T-helper 2 cell treated with Interferon-gamma antibody and Interleukin-4, amounts not matched to agents 5 μg/mL and 100 μg/mL, for 36 hours (primary cell): ENCODE measurements at places on chromosomes 11 and 22.
A peak's percentile ranks its signal among the peaks of the same experiment; 100 is the strongest.

GRCh38 chr11:2860636-2861035 is 24.9 kb downstream of the CDKN1C start:
- no peak for DNase-seq

GRCh38 chr11:75406338-75406777 is 7.0 kb downstream of the RPS3 start:
- DNase-seq: no peak

GRCh38 chr11:126082251-126083109 is 19.8 kb upstream of the CDON start:
- no peak for DNase-seq

- peak; percentile 1 for DNase-seq
These were observed 110.8 kb downstream of the GGTLC2 start for GRCh38 chr22:22754961-22755777.

DNA sequence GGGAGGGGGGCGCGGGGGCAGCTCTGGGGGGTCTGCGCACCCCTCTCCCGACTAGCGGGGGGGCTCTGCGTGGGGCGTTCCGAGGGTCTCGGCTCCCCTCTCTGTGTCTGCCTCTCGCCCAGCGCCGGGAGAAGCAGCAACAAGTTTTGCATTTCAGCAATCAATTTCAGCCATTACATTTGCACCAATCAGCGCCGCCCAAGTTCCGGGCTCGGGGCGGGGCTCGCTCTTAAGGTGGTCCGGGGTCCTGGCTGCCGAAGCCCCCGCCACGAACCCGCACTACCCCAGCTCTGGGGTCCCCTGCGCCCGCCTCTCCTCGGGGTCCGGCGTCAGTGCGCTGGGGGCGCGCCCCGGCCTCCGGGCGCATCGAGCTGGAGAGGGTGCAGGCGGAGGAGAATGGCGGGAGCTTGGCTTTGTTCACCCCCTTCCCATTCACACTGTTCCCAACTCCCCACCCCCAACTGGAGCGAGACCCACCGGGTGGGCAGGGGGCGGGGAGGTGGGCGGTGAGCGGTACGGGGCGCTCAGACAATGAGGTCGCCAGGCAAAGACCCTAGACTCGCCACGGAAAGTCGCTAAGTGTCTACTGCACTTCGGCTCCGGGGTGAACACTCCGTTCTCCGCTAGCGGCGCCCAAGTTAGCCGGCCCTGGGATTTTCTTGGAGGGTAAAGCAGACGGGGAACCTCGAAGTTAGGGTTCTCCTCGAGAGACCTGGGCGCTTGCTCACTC is at the start of gene MN1:
TSS of gene MN1 (minus strand) at position 141 of the 730 bp plus-strand sequence. CDS start 1,213 bp downstream, outside the sequence.
- no peak for DNase-seq

GRCh38 chr11:20634781-20635180 is 34.6 kb upstream of the NELL1 start:
- no peak for DNase-seq

DNA sequence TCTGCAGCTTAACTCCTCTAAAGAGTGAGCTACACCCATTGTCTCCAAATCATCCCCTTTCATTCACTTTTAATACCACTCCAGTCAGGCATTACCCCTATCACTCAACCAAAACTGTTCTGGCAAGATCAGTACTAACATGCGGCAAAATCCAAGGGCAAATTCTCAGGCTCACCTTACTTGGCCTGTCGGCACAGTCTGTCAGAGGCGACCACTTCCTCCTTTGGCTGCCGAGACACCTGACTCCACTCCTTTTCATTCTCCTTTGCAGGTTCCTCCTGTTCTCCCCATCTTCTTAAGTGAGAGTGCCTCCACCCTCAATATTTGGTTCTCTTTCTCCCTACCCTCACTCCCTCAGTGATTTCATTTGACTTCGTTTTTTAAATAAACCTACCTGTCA is 4.2 kb downstream of the C11orf91 start:
- no peak for DNase-seq

DNA sequence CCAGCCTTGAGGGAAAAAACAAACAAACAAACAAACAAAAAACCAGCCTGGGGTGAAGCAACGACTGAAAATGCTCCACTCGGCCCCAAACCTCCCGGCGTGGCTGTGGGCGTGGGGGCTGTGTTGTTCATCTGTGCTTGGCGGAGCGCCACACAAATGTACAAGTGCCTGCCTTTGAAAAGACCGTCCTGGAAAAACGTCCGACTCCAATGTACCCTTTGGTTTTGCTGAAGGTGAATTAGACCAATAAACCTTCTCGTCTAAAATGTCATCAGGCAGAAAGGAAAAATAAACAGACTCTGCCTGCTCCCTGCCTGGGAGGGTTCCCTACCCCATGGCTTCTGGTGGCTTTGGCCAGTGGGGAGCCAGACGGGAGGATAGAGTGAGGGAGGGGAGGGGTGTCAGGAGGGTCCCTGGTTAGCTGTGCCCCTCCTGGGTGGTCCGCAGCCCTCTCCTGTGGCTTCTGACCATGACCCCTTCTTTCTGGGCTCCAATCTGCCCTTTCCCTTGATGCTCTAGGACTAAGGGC is 93.9 kb downstream of the TRMU start:
- no peak for DNase-seq

DNA sequence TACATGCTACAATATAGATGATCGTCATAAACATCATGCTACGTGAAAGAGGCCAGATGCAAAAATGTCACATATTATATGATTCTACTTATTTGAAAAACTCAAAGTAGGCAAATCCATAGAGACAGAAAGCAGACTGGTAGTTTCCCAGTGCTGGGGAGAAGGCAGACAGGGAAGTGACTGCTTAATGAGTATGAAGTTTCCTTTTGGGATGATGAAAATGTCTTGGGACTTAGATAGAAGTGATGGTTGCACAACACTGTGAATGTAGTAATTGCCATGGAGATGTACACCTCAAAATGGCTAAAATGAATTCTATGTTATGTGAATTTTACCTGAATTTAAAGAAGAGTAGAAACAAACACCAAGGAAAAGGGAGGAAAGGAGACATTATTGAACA is 45.2 kb upstream of the EHF start:
- DNase-seq: no peak

DNA sequence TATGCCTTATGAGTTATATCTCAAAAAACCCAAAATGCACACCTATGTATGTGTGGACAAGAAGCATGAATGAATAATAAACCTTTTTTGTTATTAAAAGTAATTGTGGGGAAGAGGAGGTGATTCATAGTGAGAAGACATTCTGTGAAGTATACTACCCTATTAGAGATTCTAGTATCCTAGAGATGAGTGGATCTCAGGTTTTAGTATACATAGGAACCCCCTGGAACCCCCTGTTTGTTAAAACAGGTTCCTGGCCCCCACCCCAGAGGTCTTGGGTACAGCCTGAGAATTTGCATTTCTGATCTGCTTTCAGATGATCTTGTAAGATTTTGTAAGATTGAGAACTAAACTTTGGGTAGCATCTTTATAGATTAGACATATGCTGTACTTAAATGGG is 17.5 kb downstream of the NUCB2 start:
- no peak for DNase-seq

- no peak for DNase-seq
These were observed 4.4 kb upstream of the TPCN2 start for GRCh38 chr11:69044111-69045013.

DNA sequence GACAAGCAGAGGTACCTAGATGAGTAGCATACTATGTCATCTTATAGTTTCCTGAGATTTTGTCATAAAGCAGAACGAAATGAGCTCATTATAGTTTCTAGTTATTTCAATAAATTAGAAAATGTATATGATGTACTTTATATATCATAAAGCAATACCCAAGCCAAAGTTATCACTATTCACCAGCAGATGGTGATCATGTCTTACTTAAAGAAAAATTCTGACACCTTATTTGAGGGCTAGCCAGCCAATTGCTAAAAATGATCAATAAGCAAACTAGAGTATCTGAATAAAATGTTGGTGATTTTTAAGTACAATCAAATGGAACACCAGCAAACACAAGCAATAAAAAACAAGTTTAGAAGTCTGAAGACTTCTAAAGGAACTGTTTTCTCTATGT is 44.1 kb downstream of the RSF1 start:
- no peak for DNase-seq

GRCh38 chr11:103465555-103466140 is 356.4 kb downstream of the DYNC2H1 start:
- DNase-seq: no peak

DNA sequence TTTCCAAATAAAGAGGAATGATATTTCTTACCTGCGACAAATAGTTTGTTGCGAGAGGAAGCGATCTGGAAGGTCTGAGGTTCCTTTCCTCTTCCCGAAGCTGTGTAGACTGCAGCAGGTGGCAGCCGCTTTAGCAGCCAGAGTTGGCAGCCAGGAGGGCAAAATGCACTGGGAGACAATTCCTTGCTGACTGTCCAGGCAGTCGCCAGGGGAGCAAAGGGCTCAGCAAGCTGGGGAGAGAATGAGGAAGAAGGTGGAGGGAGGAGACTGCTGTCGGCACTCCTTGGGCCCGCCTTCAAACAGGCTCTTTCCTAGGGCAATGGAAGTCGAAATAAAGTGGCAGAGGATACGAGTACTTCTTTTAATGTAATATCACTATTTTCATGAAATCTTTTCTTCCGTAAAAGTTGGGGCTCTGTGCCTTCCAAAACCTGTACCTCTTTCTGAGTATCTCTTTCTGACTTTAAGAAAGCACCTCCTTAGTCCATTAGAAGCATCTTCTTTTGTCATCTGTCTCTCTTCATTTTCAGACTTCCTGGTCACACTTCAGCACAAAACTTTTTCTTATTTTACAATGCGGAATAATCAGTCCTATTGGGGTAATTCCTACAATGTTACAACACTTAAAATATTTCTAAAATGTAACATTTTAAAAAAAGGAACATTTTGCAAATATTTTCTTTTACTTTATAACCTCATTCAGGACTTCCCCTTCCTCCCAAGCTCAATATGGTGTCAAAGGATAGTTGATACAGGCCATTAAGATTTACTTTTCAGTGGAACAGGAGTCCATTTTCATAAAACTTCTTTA is at the start of gene IL18:
TSS of gene IL18 (minus strand) at position 220 of the 811 bp plus-strand sequence. CDS start 9,041 bp downstream, outside the sequence.
- DNase-seq: no peak

DNA sequence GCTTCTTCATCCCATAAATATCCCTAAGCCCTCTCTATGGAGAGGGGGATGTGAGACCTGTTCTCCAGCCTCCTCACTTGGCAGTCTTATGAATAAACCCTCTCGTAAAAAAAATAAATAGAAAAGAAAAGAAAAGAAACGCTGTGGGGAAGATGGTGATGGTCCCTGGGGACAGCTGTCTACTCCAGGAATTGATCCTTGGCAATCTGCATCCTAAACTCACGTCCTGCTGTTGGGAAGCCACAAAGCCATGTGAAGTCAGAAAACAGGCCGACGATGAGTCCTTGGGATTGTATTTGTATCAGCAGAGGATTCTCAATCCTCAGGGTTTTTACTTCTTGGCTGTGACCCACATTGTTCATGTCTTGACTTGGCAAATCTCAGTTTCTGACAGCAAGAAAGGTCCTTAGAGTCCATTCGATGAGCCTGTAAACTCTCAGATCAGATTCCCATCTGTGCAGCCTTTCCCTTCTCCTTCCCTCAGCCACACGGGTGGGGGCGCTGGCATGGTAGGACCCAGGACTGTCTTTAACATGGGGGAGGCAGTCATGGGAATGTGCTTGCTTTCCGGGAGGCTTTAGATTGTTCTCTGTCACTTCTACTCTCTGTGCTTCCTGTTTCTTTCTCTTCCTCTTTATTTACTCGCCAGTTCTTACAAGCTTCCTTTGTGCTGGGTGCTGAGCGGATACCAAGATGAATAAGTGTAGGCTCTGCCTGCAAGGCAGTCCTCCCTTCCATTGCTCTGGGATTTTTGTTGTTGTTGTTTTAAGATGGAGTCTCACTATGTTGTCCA is 24.9 kb downstream of the TCP11L1 start:
- DNase-seq: no peak

- no peak for DNase-seq
These were observed 31.3 kb downstream of the ATXN10 start for GRCh38 chr22:45702981-45703380.

GRCh38 chr22:34805771-34806170 is 260.2 kb upstream of the ISX start:
- no peak for DNase-seq
